Activated CD4-positive, alpha-beta T cell treated with anti-CD3 and anti-CD28 coated beads, Interleukin-2, amount 50 U/mL, for 24 hours (primary cell): ENCODE measurements at places on chromosomes 7 and 10.

DNA sequence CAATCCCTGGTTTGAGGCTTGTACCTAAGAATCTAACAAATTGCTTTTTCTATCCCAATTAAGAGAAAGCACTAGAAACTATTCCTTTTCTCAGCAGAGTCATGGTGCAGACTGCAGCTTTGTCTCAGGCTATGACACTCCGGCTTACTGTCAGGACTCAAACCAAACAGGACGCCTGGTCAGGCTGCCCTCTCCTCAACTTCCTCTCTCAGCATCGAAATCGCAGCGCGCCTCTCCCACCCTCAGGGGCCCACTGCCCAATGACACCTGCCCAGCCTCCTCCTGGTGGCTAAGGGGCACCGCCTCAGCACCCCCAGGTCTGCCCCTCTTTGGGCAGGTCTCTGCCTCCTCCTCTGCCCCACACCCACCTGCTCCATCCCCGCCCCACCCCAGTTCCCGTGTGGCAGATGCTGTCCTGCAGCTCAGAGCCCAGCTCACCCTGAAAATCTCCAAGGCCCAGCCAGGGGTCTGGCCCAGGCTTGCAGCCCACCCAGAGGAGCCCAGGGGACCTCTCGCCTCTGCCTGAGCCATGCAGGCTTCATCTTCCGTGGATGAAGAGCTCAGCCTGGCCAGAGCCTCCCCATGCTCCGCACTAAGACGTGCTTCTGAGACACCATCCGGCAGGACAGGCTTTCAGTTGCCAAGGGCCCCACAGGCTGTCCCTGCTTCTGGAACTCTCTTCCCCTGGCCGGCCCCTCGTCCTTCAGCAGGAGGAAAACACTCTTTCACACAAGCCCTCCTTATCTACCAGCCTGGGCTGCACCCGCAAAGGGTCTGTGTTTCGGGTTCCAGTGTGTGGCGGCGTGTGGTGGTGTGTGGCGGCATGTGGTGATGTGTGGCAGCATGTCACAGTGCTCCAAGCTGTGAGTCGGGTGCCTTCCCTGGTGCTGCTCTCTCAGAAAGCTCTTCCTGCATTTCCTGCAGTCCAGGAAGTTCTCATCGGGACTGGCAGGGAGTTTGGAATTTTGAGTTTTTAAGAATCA, 16.4 kb upstream of the PTPRN2 start:
- no peak for DNase-seq

DNA sequence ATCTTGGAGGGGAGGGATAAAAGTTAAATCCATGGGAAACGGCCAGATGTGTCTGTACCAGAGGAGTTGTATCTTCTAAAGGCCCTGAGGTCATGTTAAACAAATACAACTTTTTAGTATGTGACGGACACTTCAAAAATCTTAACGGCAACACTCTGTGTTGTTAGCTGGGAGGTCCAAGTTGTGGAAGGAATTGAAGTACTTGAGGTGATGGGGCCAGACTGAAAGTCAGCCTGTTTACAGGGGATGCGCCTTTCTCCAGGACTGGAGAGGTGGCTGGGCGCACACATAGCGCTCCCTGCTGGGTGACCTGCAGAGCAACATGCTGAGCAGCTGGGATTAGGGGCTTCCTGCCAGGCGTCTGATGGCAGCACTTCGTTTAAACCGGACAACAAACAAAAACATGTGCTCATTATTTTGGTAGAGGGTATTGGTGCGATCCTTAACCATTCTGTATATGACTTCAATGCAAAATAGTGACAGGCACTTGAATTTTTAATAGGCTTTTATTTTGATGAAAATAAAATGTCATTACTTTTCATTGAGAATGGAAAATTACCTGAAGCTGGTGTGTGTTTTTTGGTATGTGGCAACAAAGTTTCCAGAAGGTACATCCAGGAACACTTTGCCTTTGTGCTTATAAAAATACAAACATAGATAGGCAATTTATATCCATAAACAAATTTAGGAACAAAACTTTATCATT, 198.2 kb downstream of the MLLT10 start:
- DNase-seq = peak; percentile 18

DNA sequence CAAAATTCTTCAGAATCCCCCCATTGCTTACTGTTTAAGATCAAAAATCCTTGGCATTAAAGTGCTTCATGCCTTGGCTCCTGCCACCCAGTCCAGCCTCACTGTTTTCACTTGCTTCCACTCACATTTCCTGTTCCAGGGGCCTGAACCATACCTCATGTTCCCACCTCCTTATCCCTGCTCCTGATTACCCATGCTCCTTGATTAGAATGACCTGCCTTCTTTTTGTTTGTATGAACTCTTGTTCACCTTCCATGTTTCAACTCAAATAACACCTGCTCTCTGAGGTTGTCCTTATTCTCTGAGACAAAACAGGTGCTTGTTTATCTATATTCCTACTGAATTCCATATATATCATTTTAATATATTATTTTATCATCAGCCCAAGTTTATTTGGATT, 77.1 kb upstream of the VSTM2A start:
- DNase-seq = no peak

DNA sequence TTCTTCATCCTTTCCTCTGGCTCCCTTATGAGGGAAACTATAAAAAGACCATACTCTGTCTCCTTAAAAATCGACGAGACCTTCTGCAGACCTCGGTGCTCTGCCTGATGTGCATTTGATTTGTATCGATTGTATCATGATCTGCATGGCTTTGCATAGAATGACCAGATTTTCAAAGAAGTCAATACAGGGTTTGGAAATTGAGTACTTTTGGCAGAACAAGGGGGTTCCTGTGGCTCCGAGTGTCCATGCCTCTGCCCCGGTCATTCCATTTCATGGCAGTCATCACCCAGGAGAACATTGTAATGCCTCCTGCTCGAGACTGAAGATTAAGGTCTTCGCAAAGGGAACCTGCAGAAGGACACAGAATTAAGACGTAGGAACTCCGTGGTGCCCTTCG, 685 bp downstream of the CASP2 start:
- no peak for DNase-seq

- no peak for DNase-seq
These were observed 1.4 kb downstream of the ATP5F1C start for GRCh38 chr10:7789390-7789789.

DNA sequence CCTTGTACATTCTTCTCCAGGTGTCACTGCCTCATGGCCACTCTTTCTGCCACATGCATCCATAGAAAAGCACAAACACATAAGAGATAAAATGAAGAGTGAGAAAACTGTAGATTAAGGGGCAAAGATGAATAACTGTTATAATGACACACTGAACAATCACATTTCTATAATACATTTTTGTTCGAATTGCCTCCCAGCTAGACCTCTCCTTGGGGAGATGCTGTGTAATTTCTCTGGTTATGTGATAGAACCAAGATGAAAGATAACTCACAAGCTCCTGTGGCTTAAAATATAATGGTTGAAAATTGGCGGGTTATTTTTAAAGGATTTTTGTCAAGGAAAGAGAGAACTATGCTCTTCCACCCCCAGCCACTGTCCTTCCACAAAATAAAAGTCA, 60.2 kb upstream of the STEAP1 start:
- no peak for DNase-seq

GRCh38 chr10:104350127-104350635, 3.5 kb upstream of the CFAP58 start:
- DNase-seq = no peak

DNA sequence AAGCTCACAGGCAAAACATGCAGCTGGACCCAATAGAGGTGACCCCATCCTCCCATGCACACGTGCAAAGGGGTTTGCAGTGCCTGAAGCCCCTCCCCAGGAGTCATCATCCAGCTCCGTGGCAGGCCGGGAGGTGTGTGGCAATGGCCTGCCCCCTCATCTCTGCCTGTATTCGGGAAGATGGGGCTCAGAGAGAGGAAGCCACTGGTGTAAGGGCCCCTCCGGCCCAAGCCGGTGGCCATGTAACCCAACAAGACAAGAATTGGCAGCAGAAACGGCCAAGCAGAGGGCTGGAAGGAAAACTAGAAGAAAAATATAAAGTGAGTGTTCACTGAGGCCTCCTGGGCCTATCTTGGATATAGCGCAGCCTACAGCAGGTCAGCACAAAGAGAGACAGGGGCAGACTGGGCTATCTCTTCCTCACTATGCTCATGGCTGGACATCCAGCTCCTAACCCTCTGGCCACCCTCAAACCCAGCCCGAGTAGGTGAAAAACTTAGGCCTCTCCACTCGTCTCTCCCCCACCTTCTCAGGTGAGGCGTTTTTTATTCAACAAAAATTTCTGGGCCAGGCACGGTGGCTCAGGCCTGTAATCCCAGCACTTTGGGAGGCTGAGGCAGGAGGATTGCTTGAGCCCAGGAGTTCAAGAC, 158.1 kb downstream of the CCDC3 start:
- DNase-seq = no peak

DNA sequence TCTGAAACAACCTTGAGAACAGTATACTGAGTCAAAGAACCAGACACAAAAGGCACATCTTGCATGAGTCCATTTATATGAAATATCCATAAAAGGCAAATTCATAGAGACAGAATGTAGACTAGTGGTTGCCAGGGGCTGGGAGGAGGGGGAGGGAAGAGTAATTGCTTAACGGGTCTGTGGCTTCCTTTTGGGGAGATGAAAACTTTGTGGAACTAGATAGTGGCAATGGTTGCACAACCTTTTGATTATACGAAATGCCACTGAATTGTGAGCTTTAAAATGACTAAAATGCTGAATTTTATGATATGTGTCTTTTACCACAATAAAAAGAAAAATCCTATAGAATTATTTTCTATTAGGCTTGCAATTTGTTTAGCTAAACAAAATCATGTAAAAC, 16.8 kb downstream of the ADRB1 start:
- no peak for DNase-seq

GRCh38 chr7:20197837-20198236, 19.3 kb downstream of the MACC1 start:
- no peak for DNase-seq

- DNase-seq = no peak
These were observed 25.8 kb downstream of the FBXL13 start for GRCh38 chr7:103048833-103049232.
